ENCODE measurements at places on chromosomes 6 and 20.

DNA sequence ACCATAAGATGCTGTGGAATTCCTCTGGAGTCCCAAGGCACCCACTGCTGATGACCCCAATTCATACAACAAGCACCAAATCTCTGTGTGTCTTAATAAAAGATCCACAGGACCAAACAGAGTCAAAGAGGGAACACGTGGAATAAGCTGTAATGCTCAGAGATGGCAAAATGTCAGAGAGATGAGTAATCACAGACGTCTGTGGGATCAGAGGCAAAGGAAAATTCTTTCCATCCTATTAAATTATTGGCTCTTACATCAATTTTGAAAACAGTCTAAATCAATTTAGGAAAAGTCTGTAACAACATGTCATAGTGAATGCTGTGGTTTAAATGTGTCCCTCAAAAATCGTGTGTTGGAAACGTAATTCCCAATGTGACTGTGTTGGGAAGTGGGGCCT, 17.5 kb upstream of the SAMD3 start:
- DNase-seq = no peak

GRCh38 chr6:134266776-134267175, 51.1 kb downstream of the SGK1 start:
- no peak for DNase-seq

GRCh38 chr20:11522366-11522741, 395.3 kb upstream of the BTBD3 start:
- DNase-seq = no peak

GRCh38 chr6:156916130-156916801, 139.1 kb downstream of the ARID1B start:
- DNase-seq = no peak

GRCh38 chr20:8854571-8854970, 214.3 kb upstream of the PLCB4 start:
- DNase-seq = no peak

- DNase-seq = no peak
These were observed 351 bp downstream of the AURKA start for GRCh38 chr20:56391596-56392131.

DNA sequence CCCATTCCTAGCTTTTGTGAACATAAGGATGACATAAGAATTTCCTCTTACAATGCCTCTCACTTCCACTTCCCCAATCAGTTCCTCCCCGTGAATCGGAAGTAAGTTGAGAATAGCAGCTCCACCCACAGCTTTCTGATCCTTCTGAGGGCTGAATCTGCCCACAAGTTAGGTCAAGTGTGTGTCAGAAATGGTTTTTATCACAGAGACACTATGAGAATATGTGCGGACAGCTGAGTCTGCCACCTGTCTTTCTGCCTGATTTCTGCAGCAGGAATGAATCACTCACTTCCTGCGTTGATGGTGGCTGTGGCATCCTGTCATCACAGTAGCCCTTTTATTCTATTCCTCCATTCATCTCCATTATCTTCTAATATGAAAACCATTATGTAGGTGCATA, 70.2 kb downstream of the RIN2 start:
- DNase-seq = peak; percentile 23

- DNase-seq = no peak
These were observed 1040.7 kb upstream of the ADGRB3 start for GRCh38 chr6:67594366-67594765.

- DNase-seq = no peak
These were observed 178.2 kb upstream of the HS3ST5 start for GRCh38 chr6:114520976-114521375.

DNA sequence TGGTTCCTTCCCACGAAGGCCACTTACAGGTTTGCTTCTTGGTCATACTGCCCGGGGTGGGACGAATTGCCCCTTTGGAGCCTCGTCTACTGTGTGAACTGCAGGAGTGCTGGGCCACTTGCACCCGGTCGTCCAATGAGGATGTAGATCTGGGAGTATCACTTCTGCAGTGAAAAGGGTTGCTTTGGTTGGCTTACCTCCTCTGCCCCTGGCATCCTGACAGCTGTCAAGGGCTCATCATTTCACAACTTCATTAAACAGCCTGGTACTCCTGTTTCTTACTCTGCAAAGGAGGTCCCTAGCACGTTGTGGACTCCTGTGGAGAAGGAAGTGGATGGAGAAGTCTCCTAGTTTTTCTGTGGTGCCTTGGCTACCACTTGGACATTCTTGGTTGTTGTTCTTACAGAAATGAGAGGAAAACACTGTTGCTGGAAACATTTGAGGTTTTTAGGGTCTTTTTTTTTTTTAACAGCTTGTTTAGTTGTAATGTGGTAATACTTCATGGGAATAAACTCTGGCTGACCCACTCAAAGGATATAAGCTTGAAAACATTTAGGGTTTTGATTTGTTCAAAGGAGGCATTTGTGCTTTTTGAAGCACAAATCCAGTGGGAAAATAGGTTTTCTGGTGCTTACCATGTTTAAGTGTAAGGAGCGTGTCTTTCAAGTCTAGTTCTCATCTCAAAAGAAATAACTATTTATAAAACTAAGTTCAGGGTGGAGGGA, 60.7 kb downstream of the AKAP12 start:
- DNase-seq = no peak

- no peak for DNase-seq
These were observed 121.3 kb upstream of the PTPRK start for GRCh38 chr6:128641703-128642102.

DNA sequence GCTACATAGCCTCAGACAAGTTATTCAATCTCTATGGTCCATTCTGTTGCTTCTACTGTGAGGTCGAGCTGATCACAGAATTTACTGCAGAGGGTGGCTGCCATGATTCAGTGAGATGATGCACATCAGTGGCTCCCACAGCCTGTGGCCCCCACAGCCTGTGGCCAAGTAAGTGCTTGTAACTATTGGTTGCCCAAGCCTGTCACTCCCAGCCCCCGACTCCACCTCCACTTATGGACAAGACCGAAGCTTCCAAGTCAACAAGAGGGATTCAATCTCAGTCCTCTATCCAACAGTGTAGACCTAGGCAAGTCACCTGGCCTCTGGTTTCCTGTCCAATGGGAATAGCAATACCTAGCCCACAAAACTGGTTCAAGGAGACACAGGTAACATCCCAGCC, 8.2 kb downstream of the KCNK5 start:
- no peak for DNase-seq

DNA sequence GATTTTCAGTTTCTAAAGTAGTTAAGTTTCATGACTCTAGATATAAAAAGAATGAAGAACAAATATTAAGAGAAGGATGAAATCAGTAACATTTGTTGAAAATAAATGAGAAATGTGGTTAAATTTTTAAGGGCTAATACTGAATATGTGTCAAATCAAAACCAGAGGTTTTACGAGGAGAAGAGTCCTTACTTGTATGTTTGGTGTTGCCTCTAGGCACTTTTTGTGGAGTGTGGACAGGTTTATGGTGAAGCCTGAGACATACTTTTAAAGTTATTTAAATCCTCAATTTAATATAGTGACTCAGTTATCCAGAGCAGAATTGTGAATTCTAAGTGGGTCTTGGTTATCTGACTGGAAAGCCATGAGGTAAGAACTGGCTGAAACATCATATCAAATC, 68.7 kb downstream of the COL19A1 start:
- DNase-seq = no peak

DNA sequence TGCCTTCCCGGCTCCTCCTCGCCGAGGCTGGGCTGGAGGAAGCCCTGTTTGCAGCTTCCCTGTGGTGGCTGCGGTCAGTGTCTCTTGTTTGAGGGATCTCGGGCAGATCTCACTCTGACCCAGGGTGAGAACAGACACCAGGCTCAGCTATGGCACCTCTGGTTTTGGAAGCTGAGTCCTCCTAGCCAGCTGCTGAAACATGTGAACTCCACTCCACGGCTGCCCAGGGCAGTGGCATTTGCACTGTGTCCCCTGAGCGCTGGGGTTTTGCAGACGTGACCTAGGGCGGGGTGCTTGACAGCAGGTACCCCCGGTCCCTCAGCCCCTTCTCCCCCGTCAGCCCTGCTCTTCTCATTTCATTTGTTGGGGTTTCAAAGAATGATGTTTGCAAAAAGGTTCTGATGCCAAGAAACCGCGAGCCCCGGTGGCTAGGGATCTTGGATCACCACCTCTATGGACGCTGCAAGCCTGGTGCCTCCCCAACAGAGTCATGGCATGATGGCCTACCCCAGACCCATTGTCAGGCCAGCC, 55.0 kb upstream of the DACT2 start:
- DNase-seq = no peak

DNA sequence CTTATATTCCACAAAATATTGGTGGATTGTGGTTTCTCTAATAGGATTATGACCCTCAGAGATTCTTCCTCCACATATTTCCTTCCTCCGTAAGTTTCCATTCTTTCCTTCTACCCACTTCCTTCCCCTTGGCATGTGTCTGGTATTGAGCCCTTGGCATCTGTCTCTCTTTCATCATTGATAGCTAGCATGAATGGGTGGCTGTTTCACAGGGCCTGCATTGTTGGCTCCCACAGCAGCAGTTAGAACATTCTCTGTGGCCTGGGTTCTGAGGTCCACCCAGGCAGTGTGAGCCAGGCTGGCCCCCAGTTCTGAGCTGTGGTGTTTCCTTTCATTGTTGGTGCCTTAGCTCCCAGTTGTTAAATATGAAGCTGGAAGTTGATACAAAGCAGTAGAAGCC, 125.3 kb downstream of the ANKS1A start:
- no peak for DNase-seq

- DNase-seq = no peak
These were observed 1.2 kb upstream of the DLL1 start for GRCh38 chr6:170292111-170292406.

- no peak for DNase-seq
These were observed 32.3 kb downstream of the KCNQ5 start for GRCh38 chr6:72654071-72654621.

GRCh38 chr6:98848539-98849242, 14.3 kb downstream of the POU3F2 start:
- no peak for DNase-seq

- peak; percentile 54 for DNase-seq
These were observed at the start of gene SERPINB6 for GRCh38 chr6:2971420-2972218. Gene SERPINB6 (minus strand): TSS chr6:2971567. CDS start chr6:2959332, 12,235 bp downstream.

- no peak for DNase-seq
These were observed 77.5 kb downstream of the GINS1 start for GRCh38 chr20:25484911-25485511.

DNA sequence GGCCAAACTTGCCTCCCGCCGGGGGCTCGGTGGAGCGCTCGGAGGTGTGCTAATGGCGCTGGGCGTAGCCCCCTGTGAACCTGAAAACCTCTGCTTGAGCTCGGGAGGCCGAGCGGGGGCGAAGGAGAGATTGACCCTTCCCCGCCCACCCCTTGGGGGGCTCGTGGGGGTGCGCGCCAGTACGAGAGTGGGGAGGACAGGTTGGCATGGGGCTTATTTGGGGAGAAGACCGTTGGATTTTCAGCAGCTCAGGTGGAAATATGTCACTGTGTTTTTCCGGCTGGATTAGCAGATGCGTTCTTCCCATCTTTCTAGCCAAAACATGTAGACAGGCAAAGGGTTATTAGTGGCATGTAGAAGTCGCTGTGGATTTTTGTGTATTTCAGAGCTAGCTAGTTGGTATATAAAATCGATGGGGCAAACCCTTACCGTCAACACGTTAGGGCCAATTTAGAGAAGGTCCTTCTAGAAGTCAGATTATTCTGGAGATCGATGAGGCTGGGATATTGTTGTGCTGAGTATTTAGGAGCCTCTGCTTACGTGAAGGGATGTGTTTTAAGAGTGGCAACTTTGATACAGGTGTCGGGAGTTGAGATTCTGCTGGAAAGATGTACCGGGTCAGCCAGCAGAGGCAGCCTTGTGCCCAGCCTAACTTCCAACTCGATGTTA, 525 bp downstream of the NCOA7 start:
- peak; percentile 65 for DNase-seq

GRCh38 chr6:38796850-38797249, 81.7 kb downstream of the DNAH8 start:
- no peak for DNase-seq

GRCh38 chr6:79239536-79240168, 5.2 kb upstream of the HMGN3 start:
- no peak for DNase-seq

GRCh38 chr6:129597023-129597713, 112.8 kb downstream of the ARHGAP18 start:
- DNase-seq = no peak

- no peak for DNase-seq
These were observed 303 bp downstream of the ILRUN start for GRCh38 chr6:34696189-34696738.

GRCh38 chr6:4491501-4492260, 284.5 kb upstream of the CDYL start:
- no peak for DNase-seq

DNA sequence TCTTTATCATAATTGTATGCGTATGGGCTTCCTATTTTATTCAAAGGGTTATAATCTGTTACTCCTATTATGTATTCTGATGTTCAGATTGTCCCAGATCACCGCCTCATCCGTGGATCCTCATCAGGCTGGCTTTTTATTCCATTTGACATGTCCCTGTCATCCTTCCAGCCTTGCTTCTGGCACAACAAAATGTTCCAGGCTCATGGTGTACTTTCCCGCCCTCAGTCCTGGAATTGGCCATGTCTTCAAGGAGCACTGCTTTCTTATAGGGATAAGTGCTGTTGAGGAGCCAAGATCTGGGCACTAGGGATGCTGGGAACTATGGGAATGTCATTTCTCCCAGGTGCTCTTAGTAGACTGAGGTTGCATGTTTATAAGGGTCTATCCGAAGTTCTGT, 207.8 kb downstream of the JARID2 start:
- DNase-seq = no peak

- DNase-seq = no peak
These were observed 178.6 kb downstream of the BACH2 start for GRCh38 chr6:90118069-90118468.

- no peak for DNase-seq
These were observed 5.1 kb downstream of the KIAA1755 start for GRCh38 chr20:38255393-38255792.

- DNase-seq = peak; percentile 83
These were observed 7.6 kb upstream of the RNF114 start for GRCh38 chr20:49928411-49929141.

GRCh38 chr20:23820493-23820892, 6.0 kb downstream of the CST2 start:
- DNase-seq = no peak

- no peak for DNase-seq
These were observed 26.4 kb downstream of the PNPLA1 start for GRCh38 chr6:36296240-36296639.

- no peak for DNase-seq
These were observed 70.6 kb downstream of the OLIG3 start for GRCh38 chr6:137423451-137424168.
